EL (cell line): ENCODE measurements at places on chromosomes 3 and 15.
A peak's percentile ranks its signal among the peaks of the same experiment; 100 is the strongest.

DNA sequence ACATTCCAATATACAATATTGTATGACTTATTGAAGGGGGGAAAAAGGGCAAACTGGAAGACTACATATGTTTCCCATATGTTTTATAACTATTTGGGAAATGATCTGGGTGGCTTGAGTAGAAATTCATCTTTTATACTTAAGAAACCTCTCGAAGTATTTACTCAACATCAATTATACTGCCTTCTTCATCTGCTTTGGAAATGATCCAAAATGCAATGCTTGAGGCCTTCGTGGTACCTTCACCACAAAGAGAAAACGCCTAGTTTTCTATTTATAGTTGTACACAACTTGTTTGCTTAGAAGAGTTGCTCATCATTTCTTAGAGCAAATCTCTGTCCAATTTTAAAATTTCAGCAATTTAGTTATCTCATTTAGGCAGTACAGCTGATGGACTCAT is 18.8 kb downstream of the ACKR4 start:
- no peak for DNase-seq

DNA sequence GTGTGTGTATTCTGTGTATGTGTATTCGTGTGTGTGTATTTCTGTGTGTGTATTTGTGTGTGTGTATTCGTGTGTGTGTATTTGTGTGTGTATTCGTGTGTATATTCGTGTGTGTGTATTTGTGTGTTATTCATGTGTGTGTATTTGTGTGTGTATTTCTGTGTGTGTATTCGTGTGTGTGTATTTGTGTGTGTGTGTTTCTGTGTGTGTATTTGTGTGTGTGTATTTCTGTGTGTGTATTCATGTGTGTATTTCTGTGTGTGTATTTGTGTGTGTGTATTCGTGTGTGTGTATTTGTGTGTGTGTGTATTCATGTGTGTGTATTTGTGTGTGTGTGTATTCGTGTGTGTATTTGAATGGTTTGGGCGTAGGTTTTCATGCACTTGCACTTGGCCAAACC is 405.4 kb downstream of the SOX2 start:
- no peak for DNase-seq

- DNase-seq = peak; percentile 81
Measured at GRCh38 chr3:36244728-36245127, 135.6 kb upstream of the STAC start.

GRCh38 chr3:128021768-128022372 is 30.4 kb upstream of the SEC61A1 start:
- DNase-seq = no peak

GRCh38 chr3:51388286-51389029 is 2.6 kb upstream of the RBM15B start:
- peak; percentile 20 for DNase-seq

DNA sequence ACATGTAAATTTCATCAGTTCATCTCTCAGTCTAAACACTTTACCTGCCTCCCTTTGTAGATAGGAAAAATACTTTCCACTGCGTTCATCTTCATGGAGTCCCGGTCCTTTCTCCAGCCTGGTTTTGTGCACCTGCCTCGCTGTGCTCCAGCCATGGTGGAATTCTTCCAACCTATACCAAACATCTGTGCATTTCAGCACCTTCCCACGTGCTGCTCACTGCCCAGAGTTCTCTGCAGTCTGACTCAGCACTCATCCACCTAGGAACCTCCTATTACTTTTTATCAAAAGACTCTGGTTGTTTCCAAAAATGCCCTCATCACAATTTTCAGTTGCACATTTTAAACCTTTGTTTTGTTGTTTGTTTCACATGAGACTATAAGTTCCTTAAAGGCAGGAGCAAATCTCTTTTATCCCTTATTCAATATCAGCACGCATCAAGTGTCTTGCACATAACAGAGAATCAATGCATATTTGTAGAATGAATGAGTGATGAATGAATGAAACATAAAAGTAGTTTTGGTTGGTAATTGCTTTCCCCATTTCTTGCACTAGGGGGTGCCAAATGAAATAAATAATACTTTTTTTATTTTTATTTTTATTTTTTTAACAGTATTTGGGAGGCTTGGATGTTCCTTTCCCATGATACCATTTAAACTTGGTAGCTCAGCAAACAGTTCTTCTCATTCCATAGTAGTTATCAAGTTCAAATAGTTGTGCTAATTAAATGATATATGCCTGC is 30.2 kb upstream of the ADAMTS9 start:
- no peak for DNase-seq

- DNase-seq = no peak
Measured at GRCh38 chr15:47349179-47349578, 368.1 kb upstream of the SEMA6D start.

GRCh38 chr3:122273498-122273897 is 51.5 kb upstream of the CSTA start:
- DNase-seq = no peak

DNA sequence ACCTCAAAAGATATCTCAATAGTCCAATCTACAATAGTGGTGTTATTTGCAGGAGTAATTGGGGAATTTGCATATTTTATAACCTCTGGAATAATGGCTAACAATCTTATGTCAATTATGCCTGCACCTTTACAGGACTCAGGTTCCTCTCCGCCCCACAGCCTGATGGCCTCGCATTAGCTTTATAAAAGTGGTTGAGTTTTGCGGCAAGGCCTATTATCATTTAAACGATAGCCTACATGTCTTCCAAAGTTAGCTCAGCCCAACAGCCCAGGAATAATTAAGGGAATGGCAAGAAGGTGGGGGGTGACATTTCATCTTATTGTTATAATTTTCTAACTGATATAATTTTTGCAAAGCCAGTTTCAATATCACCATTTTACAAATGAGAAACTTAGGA is 97.3 kb downstream of the RTP4 start:
- no peak for DNase-seq

GRCh38 chr3:125032100-125032643 is 23.6 kb downstream of the HEG1 start:
- peak; percentile 57 for DNase-seq

DNA sequence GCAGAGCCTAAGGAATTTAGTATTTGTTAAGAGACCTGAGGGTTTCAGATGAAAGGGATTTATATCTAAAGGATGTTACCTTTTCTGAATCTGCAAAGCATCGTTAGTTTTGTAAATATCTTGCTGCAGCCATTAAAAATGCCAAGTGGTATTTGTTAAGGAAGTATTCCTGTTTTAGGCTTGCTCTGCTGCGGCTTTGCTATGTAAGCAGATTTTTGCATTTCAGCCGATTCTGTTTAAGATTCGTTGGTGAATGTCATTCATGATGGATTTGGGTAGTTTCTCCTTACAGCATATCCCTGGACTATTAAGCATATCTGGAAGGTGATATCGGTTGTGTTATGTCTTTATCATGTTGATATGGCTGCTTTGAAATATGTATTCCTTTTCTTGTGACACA is 1.0 kb downstream of the USP8 start:
- DNase-seq = no peak

- peak; percentile 87 for DNase-seq
Measured at GRCh38 chr15:101188637-101189408, 63.0 kb downstream of the CHSY1 start.

DNA sequence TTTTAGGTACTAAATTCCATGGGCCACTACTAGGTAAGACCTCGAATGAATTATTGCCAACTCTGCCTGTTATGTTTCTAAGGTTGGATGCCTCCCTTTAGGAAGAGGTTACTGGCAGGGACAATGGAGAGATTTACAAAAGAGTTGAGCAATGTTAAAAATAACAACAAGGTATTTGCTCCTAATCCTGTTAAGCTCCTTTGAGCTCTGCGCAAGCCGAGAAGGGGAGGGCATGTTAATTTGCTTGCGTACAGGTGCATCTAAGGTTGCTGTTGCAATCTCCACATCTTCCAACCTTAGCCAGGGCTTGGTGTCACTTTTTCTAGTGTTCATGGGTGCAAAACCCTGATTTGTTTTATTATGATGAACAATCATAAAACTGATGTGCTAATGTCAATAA is 161.5 kb upstream of the TPM1 start:
- no peak for DNase-seq

- peak; percentile 22 for DNase-seq
Measured at GRCh38 chr15:92097474-92098178, 244.1 kb downstream of the SLCO3A1 start.
